ENCODE measurements at places on chromosomes 3 and 15. TPM values are rescaled to one million over a fixed set of nuclear protein-coding genes. Genes with fewer than 3 reads are reported as not detected.

DNA sequence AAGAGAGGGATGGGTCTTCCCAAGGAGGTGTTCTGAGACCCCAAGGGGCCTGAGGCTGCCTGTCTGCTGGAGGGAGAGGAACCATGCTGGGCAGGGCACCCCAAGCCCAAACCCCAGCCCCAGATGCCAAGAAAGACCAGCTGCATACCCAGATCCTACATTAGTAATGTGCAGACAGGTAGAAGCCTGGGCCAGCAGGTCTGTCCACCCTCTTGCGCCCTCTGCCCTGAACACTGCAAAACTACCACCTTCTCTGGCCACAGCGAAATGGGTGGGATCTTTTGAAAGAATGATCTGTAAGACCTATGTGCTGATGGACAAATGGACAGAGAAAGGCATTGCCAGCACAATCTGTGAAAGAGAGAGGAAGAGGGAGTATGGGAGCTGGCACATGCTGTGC is 283.2 kb downstream of the EPHB1 start:
- H3K4me3 ChIP-seq: no peak overlapping the region
- no peak for DNase-seq
- no peaks in the 10 kb centered on the region for H3K4me1 ChIP-seq
- no peaks in the 10 kb centered on the region for H3K36me3 ChIP-seq

GRCh38 chr3:156509189-156510174 is 45.4 kb downstream of the SSR3 start:
- H3K4me3 ChIP-seq: no peak overlapping the region
- no peak overlapping the region for H3K27ac ChIP-seq

LSG1 gene
- total RNA-seq: 30.6 TPM

DNA sequence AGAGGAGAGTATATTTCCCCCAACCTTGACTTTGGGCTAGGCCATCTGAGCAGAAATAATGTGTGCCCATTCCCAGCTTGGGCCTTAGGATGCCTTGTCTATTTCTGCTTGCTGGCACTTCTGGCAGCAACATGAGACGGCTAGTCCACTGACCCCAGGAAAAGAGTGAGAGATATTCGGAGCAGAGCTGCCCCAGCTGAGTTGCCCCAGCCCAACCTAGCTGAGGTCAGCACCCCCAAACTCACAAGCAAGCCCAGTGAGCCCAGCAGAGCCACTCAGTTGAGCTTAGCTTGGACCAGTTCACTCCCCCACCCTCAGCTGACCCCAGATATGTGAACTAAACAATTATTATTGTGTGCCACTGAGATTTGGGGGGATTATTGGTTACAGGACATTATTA is 20.2 kb downstream of the ITGA11 start:
- no peak overlapping the region for H3K27ac ChIP-seq
- no peaks in the 10 kb centered on the region for H3K27me3 ChIP-seq
- H3K36me3 ChIP-seq: no peaks in the 10 kb centered on the region
- no peak overlapping the region for H3K4me3 ChIP-seq
- DNase-seq: no peak
- no peaks in the 10 kb centered on the region for H3K4me1 ChIP-seq

- H3K27me3 ChIP-seq: no peaks in the 10 kb centered on the region
- DNase-seq: no peak
- no peaks in the 10 kb centered on the region for H3K4me1 ChIP-seq
- no peak overlapping the region for H3K4me3 ChIP-seq
Measured at GRCh38 chr3:76311941-76312340, 526.6 kb upstream of the ZNF717 start.

PLD1 gene
- total RNA-seq: 5.6 TPM

DNA sequence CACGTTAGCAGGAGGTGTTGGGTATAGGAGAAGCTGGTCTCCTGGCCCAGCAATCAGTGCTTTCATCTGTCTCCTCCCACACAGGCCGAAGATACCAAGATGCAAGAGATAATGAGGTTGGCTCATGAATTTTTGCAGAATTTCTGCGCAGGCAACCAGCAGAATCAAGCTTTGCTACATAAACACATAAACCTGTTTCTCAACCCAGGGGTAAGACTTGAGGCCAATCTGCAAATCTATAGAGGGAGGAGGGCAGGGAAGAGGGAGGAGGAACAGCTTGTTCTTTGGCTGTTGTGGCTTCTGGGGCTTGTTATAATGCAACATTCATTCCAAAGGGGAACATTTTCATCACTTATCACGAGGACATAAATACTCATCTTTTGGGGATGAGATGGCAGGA is 195.3 kb downstream of the ITPR1 start:
- H3K4me1 ChIP-seq: no peaks in the 10 kb centered on the region
- H3K27ac ChIP-seq: no peak overlapping the region
- peaks cover 21% of the 10 kb centered on the region for H3K36me3 ChIP-seq
- no peak for DNase-seq
- no peak overlapping the region for H3K4me3 ChIP-seq
- H3K27me3 ChIP-seq: no peaks in the 10 kb centered on the region
